ENCODE measurements at places on chromosomes 5 and 9.

DNA sequence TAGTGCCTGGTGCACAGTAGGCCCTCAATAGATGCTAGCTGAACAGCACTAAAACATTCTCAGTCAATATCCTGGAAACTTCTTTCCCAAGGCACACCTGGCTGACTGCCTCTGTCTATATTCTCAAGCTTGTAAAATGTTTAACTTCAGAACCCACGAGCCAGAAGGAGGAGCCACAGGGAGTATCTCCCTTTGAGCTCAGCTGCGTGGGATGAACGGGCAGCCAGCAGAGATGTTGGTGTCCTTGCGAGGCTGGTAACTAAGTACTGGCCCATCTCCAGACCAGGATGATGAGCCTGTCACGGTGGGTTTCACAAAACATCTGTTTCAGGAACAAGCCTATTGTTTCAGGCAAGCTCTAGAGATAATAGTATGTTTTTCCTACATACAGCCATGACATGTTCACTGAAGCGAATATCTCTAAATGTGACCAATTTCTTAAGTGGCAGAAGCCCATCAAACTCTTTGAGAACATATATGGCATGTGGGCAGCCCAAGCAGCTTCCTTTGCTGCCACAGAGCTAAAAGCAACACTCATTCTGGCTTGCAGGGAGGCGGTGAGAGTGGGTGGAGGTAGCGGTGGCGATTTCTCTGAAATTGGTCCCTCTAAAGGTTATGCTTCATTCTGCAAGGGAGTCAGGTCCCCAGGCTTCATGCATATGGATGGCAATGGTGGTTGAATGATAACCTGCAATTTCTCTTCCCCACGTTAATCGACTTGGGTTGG lies 206.2 kb downstream of the TTLL11 start:
- no peak for DNase-seq

- peak; percentile 4 for DNase-seq
Measured at GRCh38 chr5:112604732-112605630, 132.7 kb upstream of the APC start.

- DNase-seq = no peak
Measured at GRCh38 chr5:32949286-32949970, 238.3 kb downstream of the NPR3 start.

DNA sequence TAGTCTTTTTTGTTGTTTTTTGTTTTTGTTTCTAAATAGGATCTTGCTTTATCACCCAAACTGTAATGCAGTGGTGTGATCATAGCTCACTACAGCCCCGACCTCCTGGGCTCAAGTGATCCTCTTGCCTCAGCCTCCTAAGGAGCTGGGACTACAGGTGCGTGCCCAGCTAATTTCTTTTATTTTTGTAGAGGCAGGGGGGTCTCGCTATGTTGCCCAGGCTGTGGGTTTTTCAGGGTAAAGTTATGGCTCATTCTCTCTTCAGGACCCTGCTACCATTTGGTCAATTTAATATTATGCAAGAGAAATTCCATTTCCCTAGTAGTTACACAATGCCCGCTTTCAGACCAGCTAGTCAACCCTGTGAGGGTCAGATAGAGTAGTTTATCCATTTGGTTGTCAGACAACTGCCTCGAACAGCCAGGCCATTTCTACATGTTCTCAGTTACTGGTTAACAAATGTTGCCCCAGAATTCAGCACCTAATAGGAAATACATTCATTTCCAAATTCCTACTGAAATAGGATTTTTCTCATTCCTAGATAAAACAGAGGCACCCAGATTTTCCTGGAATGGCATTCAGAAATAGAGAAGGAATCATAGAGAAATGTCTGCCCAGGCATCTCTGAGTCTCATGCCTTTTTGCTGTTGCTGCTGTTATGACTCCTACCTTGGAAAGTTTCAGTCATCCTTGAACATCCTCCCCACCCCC lies 6.4 kb upstream of the GLIS3 start:
- peak; percentile 71 for DNase-seq

DNA sequence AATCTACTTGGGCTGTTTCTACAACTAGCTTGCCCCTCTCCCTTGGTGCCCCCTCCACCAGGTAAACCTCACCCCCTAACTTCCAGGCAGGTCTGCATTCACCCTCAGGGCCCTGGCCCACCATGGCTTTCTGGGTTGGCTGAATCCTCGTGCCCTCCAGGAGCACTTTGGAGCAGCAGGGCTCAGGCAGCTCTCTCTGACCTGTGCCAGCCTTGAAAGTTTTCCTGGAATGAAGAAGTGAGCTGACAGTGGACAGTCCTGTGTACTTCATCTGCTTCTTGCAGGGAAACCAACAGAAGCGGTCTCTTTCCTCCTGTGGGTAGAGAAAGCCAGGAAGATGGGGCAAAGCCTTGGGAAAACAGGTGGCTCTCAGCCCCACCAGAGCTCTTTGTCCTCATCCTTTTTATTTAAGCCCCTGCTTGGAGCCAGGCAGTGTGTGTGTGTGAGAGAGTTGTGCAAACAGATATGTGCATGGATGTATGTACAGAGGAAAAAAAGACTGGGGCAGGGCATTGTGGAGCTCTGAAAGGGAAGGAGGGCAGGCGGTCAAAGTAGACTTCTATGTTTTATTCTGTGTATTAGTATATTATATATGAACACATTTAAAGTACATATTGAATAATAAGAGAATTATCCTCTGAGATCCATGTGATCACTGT lies 62.3 kb upstream of the SPRY4 start:
- no peak for DNase-seq

- DNase-seq = peak; percentile 72
Measured at GRCh38 chr5:38807570-38808483, 38.0 kb upstream of the OSMR start.

- DNase-seq = no peak
Measured at GRCh38 chr5:85500869-85501268, 1116.2 kb upstream of the EDIL3 start.

DNA sequence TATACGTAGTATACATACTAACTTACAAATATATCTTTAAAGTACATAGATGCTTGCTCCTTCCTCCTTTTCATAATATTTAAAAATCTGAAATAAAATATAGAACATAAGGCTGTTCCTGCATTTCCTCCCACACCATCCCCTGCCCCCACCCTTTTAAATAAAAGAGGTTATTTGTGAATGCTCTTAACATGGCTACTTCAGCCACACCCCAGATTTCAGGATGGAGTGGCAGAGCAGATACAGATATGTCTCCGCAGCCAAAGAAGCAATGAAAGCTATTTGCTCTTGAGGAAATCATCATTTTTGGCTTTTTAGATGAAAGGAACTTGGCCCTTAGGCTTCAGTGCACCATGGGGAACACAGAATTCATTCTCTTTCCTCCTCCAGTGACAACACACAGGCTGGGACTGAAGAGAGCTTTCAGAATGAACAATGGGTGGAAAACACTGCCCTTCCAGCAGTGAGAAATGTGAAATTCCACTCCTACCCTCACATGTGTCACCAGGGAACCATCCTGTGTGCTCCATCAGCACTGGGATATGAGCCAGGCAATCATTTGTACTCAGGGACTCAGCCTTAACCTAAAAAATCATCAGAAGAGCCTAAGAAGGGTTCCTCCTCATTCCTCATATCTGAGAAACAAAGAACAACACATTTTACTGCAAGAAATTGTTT lies 134.3 kb downstream of the PPP2R2B start:
- peak; percentile 27 for DNase-seq

GRCh38 chr9:25742256-25742655 lies 64.0 kb upstream of the TUSC1 start:
- no peak for DNase-seq
